ENCODE measurements at places on chromosomes 2 and 18. TPM values are rescaled to one million over a fixed set of nuclear protein-coding genes. Genes with fewer than 3 reads are reported as not detected.

- DNase-seq, result no peak
Measured at GRCh38 chr18:40357536-40357935, 1597.5 kb upstream of the PIK3C3 start.

DNA sequence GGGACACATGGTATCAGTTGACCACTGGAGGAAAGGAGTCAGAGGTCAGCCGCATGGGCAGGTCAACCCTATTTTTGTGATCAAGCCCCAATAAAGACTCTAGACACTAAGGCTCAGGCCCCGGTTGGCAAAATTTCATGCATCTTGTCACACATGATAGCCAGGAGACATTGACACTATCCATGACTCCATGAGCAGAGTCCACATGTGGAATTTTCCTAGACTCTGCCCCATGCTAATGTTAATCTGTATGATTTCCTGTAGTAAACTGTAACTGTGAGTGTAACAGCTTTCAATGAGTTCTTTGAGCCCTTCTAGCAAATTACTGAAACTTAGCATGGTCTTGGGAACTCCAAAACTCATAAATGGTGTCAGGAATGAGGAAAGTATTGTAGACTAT lies 192.3 kb downstream of the PDE11A start:
- DNase-seq, result no peak

DNA sequence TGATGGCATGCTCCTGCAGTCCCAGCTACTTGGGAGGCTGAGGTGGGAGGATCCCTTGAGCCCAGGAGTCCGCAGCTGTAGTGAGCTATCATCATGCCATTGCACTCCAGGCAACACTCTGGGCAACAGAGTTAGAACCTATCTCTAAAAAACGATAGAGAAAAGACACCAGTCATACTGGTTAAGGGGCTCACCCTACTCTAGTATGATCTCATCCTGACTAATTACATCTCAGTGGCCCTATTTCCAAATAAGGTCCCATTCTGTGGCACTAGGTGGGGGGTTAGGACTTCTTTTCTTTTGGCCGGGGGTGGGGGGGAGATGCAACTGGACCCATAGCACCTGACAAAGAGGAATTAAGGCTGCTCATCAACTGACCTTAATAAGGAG lies 163.2 kb upstream of the NCK2 start:
- DNase-seq, result no peak

The UGT1A8 gene
- polyA plus RNA-seq, result not detected
